ENCODE measurements at places on chromosomes 5 and 9.

DNA sequence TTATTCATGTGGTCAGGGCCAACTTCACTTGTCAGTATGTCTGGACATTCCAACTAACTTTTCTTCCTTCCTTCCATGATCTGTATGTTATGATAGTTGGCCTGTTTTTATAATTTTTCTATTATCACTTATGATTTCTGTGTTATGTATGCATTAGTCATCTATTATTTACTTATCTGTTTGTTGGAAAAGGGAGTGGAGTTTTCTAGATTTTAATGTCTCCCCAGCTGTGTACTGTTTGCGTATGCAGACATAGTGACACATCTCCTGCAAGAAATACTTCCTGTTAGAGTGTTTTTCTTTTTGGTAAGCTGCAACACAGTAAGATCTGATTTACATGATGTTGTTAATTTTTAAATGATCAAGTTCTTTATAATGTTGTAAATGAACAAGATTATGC is 8.7 kb upstream of the INSYN2B start:
- DNase-seq: no peak

- no peak for DNase-seq
These were observed 25.4 kb downstream of the ADAMTS16 start for GRCh38 chr5:5165541-5166002.

- no peak for DNase-seq
These were observed 115.8 kb downstream of the ERCC6L2 start for GRCh38 chr9:95991326-95991725.

GRCh38 chr5:174943785-174944184 is 219.4 kb downstream of the MSX2 start:
- DNase-seq: no peak

DNA sequence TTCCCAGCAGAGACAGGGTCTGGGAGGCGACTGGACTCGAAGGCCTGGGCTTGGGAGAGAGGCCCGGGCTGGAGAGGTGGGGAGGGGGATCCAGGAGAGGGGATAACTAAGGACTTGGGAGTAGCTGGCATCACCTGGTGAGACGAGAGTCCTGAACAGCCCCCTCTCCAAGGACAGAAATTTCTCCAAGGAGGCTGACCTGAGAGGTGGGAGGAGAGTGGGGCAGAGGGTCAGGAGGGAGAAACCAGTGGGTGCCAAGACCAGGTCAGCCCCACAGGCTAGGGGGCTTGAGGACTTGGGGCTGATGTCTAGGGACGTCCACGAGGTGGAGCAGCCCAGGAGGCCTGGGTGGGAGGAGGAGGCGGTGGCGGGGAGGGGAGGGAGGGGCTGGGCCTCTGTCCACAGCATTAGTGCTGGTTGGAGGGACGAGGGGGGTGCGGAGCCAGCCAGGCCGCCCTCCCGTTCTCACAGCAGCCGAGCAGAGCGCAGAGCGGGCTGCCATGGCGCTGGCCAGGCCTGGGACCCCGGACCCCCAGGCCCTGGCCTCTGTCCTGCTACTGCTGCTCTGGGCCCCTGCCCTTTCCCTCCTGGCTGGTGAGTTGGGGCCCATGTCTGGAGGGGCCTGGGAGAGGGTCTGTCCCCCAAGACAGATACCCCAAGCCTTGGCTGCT is at the start of gene CRB2:
Gene CRB2, plus strand, starts transcription at position 437 of the 671 bp plus-strand sequence. Its CDS starts 64 bp downstream, at position 501.
- peak; percentile 43 for DNase-seq

- DNase-seq: no peak
These were observed 288.5 kb downstream of the OSTF1 start for GRCh38 chr9:75376680-75377254.

GRCh38 chr9:129478961-129479630 is 141.8 kb downstream of the C9orf50 start:
- no peak for DNase-seq

DNA sequence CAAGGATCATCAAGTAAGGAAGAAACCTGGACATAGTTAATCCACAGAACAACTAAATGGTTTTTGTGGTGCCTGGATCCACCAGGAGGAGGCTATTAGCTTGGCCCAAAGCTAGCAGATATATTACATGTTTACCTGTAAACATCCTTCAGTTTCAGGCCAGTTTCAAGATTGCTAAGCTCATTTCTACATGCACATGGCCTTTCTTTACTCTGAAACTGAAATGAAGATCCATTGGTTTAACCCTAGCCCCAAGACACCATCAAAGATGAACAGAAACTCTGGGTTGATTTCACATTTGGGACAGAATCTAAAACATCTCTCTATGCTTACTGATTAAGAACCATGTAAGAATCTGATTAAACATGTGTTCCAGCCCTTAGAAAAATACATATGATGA is 611.8 kb downstream of the TLE1 start:
- DNase-seq: no peak

DNA sequence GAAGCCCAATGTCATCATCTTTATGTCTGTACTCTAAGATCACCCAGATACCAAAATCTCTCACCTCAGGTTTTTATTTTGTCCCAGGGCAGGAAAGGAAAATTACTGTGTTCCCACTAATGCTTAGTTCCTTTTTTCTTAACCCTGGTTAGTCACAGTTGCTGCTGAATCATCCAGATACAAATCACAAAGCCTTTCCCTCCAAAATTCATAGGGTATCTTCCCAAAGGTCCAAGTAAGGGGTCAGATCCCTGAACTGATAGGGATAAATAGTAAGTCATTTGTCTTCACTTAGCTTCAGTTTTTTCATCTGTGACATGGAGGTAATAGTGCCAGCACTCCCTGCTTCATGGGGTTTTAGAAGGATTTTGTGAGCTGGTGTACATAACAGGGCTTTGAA is 2.2 kb downstream of the PLCXD3 start:
- no peak for DNase-seq

DNA sequence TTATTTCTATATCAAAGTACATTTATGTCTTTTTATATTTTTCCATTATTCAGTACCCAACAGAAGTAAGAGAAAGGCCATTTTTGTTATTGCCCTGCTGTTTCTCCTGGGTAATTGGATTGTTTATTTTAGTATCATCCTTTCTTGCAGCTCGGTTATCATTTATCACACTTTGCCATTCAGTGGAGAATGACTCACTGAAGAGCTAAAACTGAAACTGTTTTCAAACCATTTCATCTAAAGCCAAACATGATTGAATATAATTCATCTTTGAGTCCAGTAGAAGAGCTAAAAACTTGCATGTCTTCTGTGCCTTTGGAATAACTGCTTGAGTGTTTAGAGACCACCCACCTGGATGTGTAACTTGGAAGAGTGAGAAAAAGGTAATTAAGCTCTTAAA is 139.5 kb upstream of the PRDM9 start:
- no peak for DNase-seq

DNA sequence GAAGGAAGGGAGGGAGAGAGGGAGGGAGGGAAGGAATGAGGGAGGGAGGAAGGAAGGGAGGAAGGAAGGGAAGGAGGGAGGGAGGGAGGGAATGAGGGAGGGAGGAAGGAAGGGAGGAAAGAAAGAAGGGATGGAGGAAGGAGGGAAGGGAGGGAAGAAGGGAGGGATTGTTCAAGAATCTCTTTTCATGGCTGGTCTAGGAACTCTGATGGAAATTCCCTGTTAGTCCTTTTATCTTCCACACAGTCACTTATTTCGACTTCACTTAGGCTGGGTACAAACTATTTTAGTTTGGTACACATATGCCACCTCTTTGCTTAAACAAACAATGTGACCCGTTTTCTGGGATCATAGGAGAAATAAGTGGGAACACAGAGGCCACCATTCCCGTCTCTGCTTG is 435.6 kb upstream of the WWC1 start:
- no peak for DNase-seq

- peak; percentile 86 for DNase-seq
These were observed 280.8 kb downstream of the CDH10 start for GRCh38 chr5:24363789-24364481.

DNA sequence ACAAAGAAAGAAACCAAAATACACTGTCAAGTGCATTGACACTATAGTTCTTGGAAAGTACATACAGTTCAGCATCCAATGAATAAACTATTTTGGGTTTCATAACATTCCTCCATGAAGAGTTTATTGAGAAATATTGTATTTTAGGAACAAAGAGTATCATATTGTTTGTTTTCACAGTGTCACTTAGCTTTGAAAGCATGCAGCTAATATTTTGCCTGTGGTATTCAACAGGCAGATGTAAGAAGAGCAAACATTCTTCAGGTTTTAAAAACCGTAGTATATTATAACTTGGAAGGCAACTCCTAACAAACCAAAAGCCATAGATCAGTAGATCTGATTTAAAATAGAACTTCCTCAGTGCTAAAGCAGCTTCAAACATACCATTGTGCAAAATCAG is 4.5 kb downstream of the PRELID2 start:
- DNase-seq: no peak

DNA sequence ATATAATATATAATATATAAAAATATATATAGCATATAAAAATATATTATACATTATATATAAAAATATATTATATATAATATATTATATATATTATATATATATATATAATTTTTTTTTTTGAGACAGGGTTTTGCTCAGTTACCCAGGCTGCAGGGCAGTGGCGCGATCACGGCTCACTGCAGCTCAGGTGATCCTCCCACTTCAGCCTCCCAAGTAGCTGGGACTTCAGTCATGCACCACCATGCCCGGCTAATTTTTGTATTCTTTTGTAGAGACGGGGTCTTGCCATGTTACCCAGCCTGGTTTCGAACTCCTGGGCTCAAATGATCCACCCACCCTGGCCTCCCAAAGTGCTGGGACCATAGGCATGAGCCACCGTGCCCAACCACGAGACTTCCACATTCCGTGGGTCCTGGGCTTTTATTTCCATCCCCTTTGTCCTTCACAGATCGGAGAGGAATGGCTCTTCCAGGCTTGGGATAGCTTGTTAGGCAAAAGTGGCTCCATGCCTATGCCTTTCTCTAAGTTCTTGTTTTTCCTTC is 62.0 kb upstream of the IER5L start:
- DNase-seq: no peak

DNA sequence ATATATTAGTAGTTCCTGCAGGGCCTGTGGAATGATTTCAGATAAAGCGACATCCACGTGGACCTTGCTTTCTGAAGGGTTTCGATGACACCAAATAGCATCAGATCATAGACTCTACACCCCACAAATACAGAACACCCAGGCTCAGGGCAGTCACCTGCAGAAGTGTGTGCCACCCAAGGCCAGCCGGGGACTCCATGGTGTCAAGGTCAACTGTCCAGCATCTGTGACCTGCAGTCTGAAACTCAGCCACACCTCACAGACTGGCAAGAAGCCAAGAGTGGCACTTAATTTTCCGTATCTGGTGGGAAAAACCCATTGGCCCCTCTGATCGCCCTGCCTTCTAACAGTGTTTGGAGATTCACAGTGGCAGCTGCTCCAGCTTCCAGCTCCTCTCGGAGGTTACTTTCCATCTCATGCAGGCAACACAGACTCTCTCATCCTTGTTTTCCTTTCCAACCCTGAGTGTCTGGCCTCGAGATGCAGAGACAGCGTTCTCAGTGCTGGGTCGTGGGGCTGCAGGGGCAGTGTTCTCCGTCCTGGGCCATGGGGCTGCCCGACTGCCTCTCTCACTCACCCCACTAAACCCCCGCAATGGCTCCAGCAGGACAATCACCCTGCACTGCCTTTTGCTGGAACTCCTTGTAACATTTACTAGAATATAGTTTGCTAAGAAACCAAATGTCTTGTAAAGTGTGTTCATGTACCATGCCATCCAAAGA is 221.9 kb downstream of the IRX2 start:
- DNase-seq: no peak

- DNase-seq: no peak
These were observed 681 bp upstream of the LHFPL2 start for GRCh38 chr5:78649211-78649695.

DNA sequence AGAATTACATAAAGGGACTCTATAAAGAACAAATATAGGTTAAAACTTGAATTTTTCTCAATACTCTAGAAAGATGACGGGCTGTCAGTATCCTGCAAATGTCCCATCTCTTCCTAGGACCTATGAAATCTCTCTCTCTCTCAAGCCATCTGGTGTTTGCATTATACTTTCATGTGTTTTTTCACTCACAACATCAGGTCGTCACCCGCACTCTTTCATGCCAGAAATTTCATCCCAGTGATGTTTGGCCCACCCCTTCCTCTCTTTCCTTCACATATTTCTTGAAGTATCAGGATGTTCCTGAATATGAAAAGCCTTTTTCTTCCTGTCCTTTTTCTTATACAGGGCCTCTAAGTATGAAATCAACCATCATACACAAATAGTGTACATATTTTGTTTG is 63.3 kb upstream of the GAS1 start:
- DNase-seq: no peak

- no peak for DNase-seq
These were observed 532.2 kb upstream of the WWC1 start for GRCh38 chr5:167759057-167759821.

- no peak for DNase-seq
These were observed 255.6 kb downstream of the NR3C1 start for GRCh38 chr5:143147902-143148301.

DNA sequence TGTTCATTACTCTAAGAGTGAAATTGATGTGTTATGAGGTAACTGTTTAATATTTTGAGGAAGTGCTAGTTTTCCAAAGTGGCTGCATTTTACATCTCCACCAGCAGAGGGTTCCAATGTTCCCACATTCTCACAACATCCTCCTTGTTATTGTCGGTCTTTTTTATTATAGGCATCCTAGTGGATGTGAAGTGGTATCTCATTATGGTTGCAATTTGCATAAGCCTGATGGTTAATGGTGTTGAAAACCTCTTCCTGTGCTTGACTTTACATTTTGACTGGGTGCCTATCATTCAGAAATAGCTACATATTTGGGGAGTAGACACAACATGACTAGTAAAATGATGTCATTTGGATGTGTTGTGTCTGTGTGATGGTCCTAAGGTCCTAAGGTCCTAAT is 143.6 kb downstream of the MRPS30 start:
- DNase-seq: peak; percentile 23

GRCh38 chr5:96601715-96602244 is 60.4 kb upstream of the CAST start:
- DNase-seq: peak; percentile 84

- no peak for DNase-seq
These were observed 83.6 kb downstream of the MVB12B start for GRCh38 chr9:126410229-126410628.

- no peak for DNase-seq
These were observed 366.9 kb upstream of the ZNF608 start for GRCh38 chr5:125113328-125113727.

DNA sequence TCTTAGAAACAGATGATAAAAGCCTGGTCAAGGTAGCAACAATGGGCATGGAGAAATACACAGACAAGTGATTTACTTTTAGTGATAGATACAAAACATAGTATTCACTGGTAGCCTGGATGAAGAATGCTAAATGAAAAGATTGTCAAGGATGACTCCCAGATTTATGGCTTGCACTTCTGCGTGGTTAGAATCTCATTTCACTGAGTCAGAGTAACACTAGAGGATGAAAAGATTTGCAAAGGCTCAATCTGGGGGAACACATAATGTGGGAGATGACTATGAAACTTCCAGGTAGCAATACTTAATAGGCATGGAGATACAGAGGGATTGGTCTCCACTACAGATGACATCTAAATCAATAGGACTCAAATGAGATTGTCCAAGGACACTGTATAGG is 38.4 kb downstream of the AGTPBP1 start:
- DNase-seq: no peak

- no peak for DNase-seq
These were observed 52.8 kb upstream of the TAF11L2 start for GRCh38 chr5:17445185-17445584.

All from SHP77 (cell line).